Keratinocyte (primary cell): ENCODE measurements at places on chromosomes 5 and 9. TPM values are rescaled to one million over a fixed set of nuclear protein-coding genes. Genes with fewer than 3 reads are reported as not detected.

The GTF2H2C gene
- polyA plus RNA-seq = 17.5 to 37.3 TPM (median 21.0 TPM) in 3 replicates

The SLC34A1 gene
- 0.02 to 0.07 TPM (median 0.06 TPM) in 3 replicates for polyA plus RNA-seq

The OR1J1 gene
- polyA plus RNA-seq = not detected in 3 replicates

The CTXN3 gene
- 0.10 to 0.40 TPM (median 0.22 TPM) in 3 replicates for polyA plus RNA-seq

GRCh38 chr5:177099422-177100093, 12.8 kb downstream of the FGFR4 start:
- no peaks in the 10 kb centered on the region for H3K4me1 ChIP-seq
- H3K27me3 ChIP-seq = peaks cover 4% of the 10 kb centered on the region
- H3K36me3 ChIP-seq = no peaks in the 10 kb centered on the region
- H3K4me3 ChIP-seq = no peak overlapping the region

DNA sequence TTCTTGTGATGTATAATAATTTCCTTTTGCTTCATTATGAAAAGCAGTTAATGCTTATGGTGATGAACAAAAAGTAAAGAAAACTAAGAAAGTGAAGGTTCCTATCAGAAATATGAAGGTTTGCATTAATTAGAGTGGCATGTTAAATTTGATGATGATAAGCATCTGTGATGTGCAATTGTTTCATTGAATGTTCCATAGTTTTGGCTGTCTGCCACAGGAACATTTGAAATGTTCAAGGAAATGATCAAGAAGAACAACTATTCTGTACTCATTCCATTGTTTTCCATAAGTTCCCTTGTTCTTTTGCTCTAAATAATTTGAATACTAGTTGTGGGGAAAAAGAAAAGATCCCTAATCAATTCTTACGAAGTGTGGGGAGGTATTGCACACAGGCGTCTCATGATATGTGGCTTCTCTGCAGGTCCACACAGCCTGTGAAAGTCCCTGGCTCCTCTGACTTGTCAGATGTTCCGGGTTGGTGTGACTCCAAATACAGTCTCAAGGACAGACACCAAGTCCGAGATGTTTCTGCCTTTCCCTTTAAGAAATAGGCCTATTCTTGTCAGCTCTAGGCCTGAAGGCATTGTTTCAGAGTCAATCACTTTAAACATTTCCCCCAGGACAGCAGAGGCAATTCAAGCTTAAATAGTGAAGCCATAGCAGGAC, 152.6 kb upstream of the MAST4 start:
- H3K36me3 ChIP-seq = no peaks in the 10 kb centered on the region
- H3K4me1 ChIP-seq = no peaks in the 10 kb centered on the region
- no peak overlapping the region for H3K4me3 ChIP-seq
- no peaks in the 10 kb centered on the region for H3K27me3 ChIP-seq
- H3K27ac ChIP-seq = no peak overlapping the region

DNA sequence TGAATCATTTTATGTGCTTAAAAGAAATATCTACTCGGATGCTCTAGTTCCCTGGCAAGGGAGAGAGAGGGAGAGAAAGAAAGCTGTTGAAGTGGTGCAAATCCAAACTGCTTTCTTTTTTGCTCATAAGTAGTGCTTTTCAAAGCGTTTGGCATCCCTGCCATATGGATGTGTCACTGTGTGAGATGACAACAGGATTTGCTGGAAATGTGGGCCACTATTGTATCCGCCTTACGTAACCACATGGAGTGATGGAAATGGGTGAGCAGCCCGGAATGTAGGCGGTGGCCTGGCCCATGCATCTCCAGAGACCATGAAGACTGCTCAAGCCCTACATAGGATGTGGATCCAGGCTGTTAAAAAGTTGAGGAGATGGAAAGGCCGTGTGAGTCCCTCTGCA, 30.8 kb downstream of the TJP2 start:
- H3K4me1 ChIP-seq = peaks cover 15% of the 10 kb centered on the region
- DNase-seq = no peak
- H3K4me3 ChIP-seq = no peak overlapping the region
- no peaks in the 10 kb centered on the region for H3K27me3 ChIP-seq
- no peak overlapping the region for H3K27ac ChIP-seq

- H3K27me3 ChIP-seq = no peaks in the 10 kb centered on the region
- no peaks in the 10 kb centered on the region for H3K36me3 ChIP-seq
- no peak for DNase-seq
- no peak overlapping the region for H3K4me3 ChIP-seq
- H3K4me1 ChIP-seq = no peaks in the 10 kb centered on the region
Measured at GRCh38 chr5:10045376-10045775, 204.3 kb downstream of the ATPSCKMT start.

DNA sequence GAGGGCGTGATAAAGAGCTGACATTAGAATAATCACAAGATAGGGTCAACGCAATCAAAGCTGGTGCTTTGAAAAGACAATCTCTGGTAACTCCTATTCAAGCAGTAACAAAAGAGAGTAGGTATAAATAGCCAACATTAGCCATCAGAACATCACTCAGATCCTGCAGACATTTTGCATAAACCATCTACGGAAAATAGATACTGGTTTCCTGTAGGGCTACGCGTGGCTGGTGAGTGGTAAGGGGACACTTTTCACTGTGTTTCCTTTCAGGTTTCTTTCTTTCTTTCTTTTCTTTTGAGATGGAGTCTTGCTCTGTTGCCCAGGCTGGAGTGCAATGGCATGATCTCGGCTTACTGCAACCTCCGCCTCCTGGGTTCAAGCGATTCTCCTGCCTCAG, 22.3 kb downstream of the TTF1 start:
- no peak overlapping the region for H3K27ac ChIP-seq
- H3K4me1 ChIP-seq = no peaks in the 10 kb centered on the region
- no peak overlapping the region for H3K4me3 ChIP-seq

GRCh38 chr5:34487159-34487879, 168.8 kb upstream of the RAI14 start:
- no peak overlapping the region for H3K27ac ChIP-seq
- no peak overlapping the region for H3K4me3 ChIP-seq
- peaks cover 4% of the 10 kb centered on the region for H3K27me3 ChIP-seq
- H3K4me1 ChIP-seq = no peaks in the 10 kb centered on the region
- no peaks in the 10 kb centered on the region for H3K36me3 ChIP-seq

- no peak overlapping the region for H3K4me3 ChIP-seq
- no peaks in the 10 kb centered on the region for H3K36me3 ChIP-seq
Measured at GRCh38 chr5:169544264-169544950, 39.2 kb upstream of the SPDL1 start.

- peaks cover 3% of the 10 kb centered on the region for H3K27me3 ChIP-seq
- H3K4me1 ChIP-seq = no peaks in the 10 kb centered on the region
- DNase-seq = no peak
Measured at GRCh38 chr5:132065351-132065937, 5.0 kb downstream of the IL3 start.

DNA sequence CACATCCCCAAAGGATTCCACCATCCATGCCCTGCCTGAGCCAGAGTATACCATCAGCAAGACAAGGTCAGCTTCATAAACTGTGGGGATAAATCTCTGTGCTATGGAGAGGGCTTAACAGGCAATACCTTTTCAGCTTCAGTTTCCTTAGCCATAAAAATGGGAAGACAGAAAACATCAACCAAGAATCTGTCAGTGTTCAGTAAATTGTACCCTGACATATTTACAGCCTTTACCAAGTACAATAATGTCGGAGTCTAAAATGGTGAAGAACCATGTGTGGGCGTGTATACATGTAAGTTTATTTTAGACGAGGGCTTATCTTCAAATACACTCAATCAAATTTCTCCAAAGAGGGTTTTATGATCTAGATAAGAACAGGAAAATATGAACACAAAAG, 94.7 kb downstream of the ELAVL2 start:
- H3K4me1 ChIP-seq = peaks cover 4% of the 10 kb centered on the region
- H3K4me3 ChIP-seq = no peak overlapping the region
- H3K36me3 ChIP-seq = no peaks in the 10 kb centered on the region

DNA sequence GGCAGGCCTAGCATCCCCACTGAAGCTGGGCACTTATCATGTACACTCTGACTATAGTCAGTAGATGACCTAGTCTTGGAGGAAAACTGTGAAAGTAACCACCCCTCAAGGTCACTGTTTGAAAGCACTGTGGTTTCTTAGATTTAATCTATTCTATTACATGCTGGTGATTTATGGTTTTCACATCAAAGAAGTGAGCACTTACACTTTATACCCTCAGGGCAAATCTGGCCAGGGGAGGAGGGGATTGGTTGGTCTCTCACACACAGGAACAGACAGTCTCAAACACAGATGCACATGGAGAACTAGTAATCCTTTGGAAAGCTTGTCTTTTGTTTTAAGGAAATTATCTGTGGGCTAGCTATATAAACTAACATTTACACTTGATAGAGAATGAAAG, 17.9 kb upstream of the SPIN1 start:
- H3K27ac ChIP-seq = no peak overlapping the region
- H3K4me1 ChIP-seq = peaks cover 2% of the 10 kb centered on the region
- no peak for DNase-seq
- H3K36me3 ChIP-seq = no peaks in the 10 kb centered on the region
